ENCODE measurements at places on chromosomes 2 and 18.

DNA sequence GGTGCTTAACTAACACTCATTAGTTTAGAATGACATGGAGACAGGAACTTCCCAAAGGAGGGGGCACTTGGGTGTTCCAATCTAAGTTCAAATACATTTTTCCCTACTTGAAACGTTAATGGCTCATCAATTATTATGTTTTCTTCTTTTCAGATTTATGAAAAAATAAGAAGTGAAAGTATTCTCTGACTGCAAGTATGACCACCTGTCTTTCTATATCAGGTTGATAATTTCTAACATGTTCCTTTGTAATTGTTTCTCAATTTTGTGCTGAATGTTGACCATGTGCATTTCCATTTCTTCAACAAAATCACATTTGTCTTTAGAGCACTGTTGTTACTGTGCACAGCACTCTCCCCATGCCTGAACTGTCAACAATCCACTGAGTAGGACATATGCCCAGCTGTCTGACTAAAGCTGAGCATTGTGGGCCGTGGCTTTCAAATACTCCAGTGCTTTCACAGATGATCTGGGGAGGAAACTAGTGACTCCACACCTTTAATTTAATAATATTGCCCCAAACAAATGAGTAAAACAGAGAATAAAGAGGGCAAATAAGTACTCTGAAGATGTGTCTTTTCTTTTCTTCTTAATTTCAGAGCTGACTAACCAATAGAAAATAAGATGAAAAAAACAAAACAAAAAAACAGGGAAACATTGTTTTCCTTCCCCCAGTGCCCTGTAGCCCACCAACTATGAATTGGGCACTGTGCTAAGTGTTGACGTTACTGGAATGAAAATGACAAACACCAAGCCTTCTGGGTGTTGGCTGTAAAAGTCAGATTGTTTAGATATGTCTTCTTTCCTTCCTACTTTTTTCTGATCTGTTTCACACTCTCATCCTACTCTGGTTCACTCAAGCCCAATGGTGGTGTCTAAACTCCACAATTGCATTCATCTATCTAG lies 16.0 kb downstream of the LANCL1 start:
- no peak for DNase-seq

GRCh38 chr18:27843783-27844777 lies 332.9 kb downstream of the CDH2 start:
- DNase-seq = no peak

DNA sequence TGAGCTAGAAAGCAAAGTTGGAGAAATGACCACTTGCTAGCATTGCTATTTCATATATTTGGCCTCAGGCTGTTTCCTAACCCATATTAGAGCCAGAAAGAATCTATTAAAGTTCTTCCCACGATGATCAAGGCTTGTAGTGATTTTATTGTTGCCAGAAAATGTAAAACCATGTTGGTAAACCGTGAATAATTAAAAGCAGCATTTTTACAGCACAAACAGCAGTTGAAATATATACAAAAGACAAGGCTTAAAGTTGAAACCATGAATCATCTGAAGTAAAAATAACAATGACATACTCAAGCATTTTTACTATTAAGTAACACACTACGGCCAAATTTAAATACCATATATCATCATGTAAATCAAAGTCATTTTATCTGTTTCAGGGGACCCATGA lies 27.7 kb upstream of the DSC3 start:
- no peak for DNase-seq

- DNase-seq = no peak
These were observed 98.3 kb downstream of the DTNA start for GRCh38 chr18:34808389-34808788.

DNA sequence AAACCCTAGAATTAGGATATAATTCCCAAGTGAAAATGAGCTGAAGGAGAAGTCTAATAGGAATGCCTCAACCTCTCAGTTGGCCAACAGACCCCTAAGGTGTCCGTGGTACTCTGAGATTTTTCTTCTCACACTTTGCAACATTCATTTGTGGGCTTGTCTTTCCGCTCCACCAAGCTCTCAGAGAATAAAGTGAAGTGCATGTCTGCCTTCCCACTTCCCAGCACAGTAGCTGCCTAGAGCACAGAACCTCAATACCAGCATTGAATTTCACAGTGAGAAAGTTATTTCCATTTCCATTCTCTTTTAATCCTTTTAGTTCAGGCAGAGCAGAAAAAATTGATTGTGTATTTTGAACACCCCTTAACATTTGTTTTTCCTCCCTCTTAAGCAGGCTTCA lies 451.8 kb downstream of the TGIF1 start:
- no peak for DNase-seq
